ENCODE measurements at places on chromosomes 6 and 20.

DNA sequence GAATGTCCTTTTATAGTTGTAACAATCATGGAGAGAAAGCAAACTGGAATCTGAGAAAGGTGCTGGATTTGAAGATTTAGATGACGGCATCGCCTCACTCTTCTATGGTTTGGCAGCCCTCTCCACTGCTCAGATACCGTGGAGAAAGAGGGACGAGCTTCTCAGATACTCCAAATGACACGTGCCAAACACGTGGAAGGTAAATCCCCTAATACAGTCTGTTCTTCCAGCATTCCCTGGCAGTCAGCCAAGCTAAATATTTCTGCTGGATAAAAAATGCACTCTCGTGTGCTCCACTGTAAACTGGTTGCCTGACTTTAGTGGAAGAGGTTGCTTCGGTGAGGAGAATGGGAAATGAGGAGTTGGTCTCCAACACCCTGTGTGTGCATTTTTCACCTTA is 16.7 kb upstream of the PRDM1 start:
- DNase-seq, result no peak

DNA sequence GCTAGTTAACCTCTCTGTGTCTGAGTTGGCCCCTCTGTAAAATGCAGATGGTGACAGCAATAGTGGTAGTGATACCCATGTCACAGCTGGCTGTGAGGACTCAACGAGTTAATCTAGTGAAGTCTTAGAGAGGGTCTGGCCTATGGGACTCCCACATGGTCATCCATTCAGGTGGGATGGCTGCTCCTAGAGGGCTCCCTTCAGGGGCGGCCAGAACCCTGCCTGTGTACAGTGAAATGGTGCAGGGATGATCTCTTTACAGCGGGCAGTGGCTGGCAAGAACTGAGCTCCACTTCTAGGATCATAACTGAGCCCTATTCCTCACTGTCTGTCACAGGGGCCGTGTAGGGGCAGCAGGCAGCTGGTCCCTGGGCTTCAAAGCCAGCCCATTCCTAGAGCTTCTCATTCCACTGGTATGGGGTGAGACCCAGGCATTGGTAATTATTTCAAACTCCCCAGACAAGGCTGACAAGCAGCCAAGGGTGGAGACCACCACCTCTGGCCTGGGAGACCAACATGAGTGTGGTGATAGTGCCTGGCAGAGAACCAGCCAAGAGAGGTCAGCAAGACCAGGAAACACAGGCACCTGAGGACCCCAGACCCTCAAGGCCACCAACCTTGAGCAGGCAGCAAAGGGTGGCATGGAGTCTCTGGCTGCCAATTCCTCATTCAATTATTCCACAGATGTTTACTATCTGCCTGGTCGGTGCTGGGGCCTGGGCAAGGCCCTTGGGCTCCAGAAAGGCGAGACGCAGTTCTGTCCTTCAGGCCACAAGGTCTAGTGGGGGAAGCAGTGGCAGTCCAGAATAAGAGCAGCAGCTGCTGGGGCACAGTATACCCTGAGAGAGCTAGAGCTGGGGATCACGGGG is 103.4 kb downstream of the MRPL14 start:
- no peak for DNase-seq

GRCh38 chr6:31692353-31692752 is 10.8 kb downstream of the ABHD16A start:
- no peak for DNase-seq

GRCh38 chr20:62378215-62378614 is 8.7 kb upstream of the RPS21 start:
- DNase-seq, result no peak

GRCh38 chr20:17825960-17826843 is 126.4 kb downstream of the BANF2 start:
- DNase-seq, result no peak

GRCh38 chr6:139391709-139392108 is 17.3 kb upstream of the CITED2 start:
- DNase-seq, result no peak

DNA sequence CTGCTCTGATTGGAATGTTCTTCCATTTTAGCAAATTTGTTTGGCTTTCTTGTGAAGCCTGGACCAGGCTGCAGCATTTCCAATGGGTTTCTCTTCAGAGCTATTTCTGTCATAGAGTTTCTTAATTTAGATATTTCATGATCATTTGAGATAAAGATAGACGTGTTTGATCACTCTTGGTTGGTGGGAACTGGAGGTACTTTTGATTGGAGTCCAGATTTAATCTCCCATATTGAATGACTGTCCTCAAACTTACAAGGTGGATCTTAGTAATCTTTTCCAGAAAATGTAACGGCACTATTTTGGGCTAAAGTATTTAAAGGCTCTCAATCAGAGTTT is 29.2 kb downstream of the RNF144B start:
- no peak for DNase-seq

- DNase-seq, result no peak
These were observed 33.7 kb downstream of the GJA10 start for GRCh38 chr6:89927791-89928550.

GRCh38 chr6:836276-836853 is 143.4 kb upstream of the EXOC2 start:
- DNase-seq, result no peak

DNA sequence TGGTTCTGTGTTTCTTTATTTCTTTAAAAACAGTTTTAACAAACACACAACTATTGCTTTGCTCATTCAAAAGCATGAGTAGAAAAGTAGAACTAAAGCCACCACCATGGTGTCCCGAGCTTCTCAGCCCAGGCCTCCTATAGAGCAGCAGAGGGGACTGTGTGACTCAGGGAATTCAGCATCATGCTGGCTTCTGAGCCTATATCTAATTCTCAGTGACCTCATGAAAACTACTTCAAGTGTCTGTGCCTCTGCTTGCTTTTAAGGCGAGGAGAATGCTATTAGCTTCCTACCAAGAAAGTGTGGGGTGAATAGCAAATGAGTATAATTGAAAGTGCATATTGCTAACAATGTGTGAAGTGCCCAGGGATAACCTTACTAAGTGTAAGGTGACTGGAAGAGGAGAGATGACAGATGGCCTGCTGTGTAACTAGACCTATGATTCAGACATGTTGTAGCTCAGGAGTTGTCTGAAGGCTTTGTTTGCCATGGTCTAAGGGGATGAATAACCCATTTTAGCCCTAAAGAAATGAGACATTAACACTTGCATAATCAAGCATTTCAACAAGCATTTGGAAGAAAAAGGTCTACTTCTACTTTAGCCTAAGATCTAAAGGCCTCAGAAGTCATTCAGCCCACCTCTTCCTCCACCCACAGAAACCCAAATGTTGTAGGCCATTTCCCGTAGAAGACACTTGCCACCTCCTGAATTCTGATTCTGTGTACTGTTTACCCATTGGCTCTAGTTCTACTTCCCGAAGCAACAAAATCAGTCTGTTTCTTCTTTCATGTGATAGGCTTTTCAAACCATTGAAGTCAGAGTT is 121.5 kb upstream of the ARG1 start:
- no peak for DNase-seq

DNA sequence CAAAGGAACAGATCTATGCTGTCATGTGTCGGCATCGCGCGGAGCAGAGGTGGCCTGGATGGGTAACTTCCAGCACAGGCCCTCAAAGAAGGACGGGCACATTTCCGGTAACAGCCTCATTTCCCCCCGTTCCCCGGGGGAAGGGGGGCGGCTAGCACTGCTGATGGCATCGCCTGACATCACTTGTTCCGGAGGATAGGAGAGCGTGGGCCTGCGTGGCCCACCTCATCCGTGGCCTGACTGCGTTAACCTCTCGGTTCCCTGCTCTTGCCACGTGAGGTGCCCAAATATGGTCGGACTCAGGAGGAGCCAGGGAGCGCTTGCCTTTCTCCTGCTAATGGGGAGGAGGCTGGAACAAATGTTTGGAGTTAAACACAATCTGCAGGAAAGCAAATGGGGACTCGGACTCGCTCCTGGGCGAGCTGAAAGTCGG is at the start of gene AKAP12:
Gene AKAP12, plus strand, starts transcription at position 365 of the 433 bp plus-strand sequence. CDS start 596 bp downstream, outside the sequence.
- DNase-seq, result no peak

GRCh38 chr6:99350573-99350972 is 1.1 kb upstream of the FAXC start:
- DNase-seq, result no peak

GRCh38 chr6:75113446-75113845 is 92.4 kb downstream of the COL12A1 start:
- no peak for DNase-seq

- DNase-seq, result no peak
These were observed 159.6 kb upstream of the MYLIP start for GRCh38 chr6:15969236-15969778.

DNA sequence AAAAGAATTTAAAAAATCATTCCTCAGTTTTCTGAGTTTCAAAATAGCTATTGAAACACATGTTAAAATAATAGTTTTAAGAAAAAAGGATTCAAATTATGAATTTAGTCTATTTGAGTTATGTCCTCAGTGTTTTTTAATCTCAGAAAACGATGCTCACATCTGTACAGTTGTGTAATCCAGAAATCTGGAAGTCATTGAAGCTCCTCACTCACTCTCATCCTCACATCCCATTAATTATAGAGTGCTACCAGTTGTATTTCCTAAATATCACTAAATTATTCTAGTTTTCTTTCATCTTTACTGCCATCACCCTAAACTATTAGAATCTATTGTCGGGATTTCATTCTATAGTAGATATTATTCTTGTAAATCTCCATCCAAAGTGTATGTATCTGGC is 234.7 kb upstream of the RIMS1 start:
- no peak for DNase-seq

DNA sequence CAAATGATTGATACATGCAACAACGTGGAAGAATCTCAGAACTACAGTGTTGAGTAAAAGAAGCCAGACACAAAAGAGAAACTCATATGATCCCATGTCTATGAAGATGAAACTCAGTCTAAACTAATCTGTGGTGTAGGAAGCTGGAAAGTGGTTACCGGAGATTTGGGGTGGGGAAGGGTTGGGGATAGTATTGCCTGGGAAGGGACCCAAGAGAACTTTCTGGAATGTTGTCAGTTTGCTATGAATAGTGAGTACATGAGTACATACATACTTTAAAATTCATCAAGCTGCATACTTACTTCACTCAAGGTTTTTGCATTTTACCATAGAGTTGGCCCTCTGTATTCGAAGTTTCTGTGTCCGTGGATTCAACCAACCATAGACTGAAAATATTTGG is 106.0 kb downstream of the SAMD5 start:
- DNase-seq, result no peak

- no peak for DNase-seq
These were observed 48.7 kb upstream of the IRF4 start for GRCh38 chr6:342832-343179.

DNA sequence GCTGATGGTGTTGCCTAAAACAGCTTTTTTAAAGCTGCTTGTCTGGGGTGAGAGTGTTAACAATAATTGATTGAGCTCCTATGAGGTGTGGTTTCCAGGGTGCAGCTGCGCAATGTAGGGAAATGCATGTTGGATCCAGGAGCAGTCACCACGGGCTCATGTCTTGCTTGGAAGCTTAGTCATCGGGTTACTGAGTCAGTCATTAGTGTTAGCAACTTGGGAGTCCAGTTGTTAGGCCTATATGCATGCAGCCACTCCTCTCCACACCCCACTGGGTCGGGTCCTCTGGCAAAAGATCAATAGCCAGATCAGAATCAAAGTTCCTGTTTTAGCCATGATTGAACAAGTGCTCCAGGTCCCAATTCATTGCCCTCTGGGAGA is 271.7 kb upstream of the CHD6 start:
- DNase-seq, result no peak

DNA sequence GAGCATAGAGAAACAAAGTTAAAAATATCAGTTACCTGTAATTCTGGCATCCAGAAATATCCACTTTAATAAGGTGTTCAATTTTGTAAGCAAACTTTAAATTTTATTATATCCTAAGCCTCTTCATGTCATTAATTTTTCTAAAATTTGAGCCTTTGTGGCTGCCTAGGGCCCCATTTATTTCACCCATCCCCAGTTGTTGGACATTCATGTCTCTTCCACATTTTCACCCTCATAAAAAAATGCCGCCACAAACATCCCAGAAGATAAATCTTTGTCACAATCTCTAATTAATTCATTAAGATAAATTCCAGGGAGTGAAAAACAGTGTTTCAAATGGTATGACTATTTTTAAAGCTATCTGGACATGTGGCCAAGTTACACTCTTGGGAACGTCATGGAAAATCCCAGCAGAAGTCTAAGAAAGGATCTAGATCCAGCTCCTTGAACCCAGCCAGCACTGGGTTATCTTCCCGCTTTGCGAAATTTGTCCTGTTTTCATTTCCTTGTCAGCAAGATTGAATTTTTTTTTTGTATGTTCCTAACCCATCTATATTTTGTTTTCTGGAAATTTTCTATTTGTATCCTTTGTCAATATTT is 97.2 kb downstream of the TMEM242 start:
- no peak for DNase-seq

- DNase-seq, result peak; percentile 28
These were observed 32.7 kb downstream of the CYP24A1 start for GRCh38 chr20:54140927-54141566.

GRCh38 chr6:34239500-34239825 is 2.8 kb downstream of the HMGA1 start:
- DNase-seq, result peak; percentile 3

- DNase-seq, result no peak
These were observed 38.0 kb upstream of the GMPR start for GRCh38 chr6:16200321-16200883.

GRCh38 chr20:6502999-6503398 is 264.5 kb upstream of the BMP2 start:
- no peak for DNase-seq

DNA sequence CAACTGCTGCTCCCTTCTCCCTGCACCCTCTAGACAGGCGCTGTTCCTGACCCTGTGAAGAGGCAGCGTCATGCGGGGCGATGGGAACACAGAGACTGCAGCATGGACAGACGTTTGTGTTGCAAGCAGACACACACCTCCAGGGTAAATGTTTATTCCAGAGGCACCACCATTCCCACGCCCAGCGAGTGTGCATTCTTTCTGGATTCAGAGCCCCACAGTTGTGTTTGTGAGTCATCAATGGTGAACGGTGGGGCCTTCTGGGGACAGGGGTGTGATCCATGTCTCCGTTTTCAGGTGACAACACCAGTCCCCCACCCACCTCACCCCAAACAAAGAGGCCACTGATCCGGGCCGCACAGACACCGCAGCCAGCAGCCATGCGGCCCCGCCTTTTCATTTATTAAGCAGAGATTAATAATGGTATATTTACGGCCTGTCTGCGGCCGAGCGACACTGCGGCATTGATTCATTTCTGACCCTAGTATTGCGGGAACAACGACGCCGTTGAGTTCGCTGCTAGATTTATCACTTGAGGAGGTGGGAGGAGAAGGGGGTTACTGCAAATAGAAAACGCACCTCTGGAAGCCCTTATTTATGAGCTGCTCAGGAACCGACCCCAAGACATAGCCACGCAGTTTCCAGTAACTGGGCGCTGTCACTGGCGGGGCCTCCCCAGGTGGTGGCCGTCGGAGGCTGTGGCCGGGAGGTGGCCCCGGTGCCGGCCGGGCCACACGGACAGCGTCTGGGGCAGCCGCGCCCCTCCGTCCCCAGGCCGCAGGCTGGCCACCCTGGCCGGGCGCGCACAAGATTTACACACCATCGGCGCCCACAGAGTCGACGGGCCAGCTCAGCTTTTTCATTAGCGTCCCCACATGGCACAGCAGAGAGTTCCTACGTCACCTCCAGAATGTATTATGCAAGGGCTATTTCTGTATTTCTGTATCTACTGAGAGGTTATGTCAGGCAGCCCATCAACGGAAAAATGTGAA is 367.6 kb downstream of the THBS2 start:
- DNase-seq, result no peak

GRCh38 chr20:50716518-50716917 is 14.9 kb upstream of the PARD6B start:
- DNase-seq, result no peak

- no peak for DNase-seq
These were observed 7.8 kb downstream of the QRSL1 start for GRCh38 chr6:106637051-106637716.
